ENCODE measurements at places on chromosomes 5 and 9.

- no peak overlapping the region for H3K4me3 ChIP-seq
- peaks cover 2% of the 10 kb centered on the region for H3K27me3 ChIP-seq
- H3K4me1 ChIP-seq, result no peaks in the 10 kb centered on the region
- no peaks in the 10 kb centered on the region for H3K36me3 ChIP-seq
Measured at GRCh38 chr9:110217656-110218099, 9.7 kb upstream of the C9orf152 start.

GRCh38 chr9:123548741-123549545, 192.9 kb downstream of the CRB2 start:
- peaks cover 24% of the 10 kb centered on the region for H3K4me1 ChIP-seq
- no peaks in the 10 kb centered on the region for H3K27me3 ChIP-seq
- no peak overlapping the region for H3K4me3 ChIP-seq

- H3K4me3 ChIP-seq, result no peak overlapping the region
- H3K27me3 ChIP-seq, result peaks cover 5% of the 10 kb centered on the region
- DNase-seq, result no peak
- H3K4me1 ChIP-seq, result no peaks in the 10 kb centered on the region
- H3K36me3 ChIP-seq, result no peaks in the 10 kb centered on the region
Measured at GRCh38 chr9:72327631-72328030, 37.4 kb downstream of the ZFAND5 start.

DNA sequence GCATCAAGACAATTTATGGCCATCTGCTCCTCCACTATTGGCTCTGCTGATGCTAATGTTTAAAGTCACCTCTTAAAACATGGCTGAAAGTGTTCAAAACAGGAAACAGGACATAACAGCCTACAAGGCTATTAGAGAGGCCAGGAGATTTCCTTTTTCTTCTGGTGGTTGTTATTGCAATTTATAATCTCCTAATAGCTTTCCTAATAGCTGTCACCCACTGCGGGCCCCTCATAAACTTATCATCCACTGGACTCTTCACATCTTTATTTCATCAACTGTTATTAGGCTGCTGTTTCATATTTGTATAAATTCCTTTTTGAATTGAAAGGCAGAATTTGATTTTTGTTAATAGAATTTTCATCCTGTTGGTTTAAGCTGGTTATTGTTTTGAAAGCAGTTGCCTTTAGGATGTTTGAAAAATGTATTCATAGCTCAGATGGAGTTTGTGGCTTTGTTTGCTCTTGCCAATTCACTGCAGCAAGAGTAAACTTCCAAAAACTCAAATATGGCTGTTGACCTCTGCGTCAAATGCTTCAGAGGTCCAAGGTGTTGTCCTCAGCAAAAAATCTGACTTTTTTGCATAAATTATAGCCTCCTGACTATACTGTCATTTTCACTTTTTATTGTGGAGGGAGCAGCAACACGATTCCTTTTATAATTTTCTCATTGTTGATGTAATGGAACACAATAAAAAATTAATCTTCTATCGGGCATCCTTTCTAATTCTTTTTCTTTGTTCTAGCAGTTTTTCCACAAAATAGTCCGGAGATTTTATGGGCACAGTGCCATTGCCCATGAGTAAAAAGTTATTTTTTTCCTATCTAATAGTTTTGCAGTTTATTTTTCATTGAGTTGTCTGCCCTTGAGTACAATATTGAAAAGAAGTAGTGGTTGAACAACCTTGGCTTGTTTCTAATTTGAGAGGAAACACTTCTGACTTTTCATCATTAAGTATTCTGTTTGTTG, 69.3 kb downstream of the MAT2B start:
- peaks cover 12% of the 10 kb centered on the region for H3K27me3 ChIP-seq
- no peaks in the 10 kb centered on the region for H3K4me1 ChIP-seq
- no peak overlapping the region for H3K4me3 ChIP-seq
- no peak for DNase-seq

GRCh38 chr5:116938488-116938887, 363.9 kb upstream of the SEMA6A start:
- no peaks in the 10 kb centered on the region for H3K27me3 ChIP-seq
- H3K36me3 ChIP-seq, result no peaks in the 10 kb centered on the region
- no peak overlapping the region for H3K4me3 ChIP-seq

DNA sequence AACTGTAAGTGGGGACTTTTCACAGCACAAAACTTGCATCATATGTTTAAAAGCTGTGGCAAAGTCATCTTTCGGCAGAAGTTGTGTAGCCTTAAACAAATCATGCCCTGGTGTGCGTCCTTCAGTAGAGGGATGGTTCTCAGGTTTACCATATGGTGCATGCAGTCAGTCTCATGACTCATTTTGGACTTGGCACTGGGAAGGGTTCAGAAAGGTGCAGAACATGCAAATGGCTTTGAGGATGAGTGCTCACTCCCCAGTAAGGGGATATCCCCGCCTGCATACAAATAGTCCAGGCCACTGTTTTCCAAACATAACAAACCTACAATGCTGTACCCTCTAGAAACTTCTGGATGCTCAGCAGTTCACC, 260.3 kb downstream of the NDUFS4 start:
- no peak overlapping the region for H3K27ac ChIP-seq
- no peak overlapping the region for H3K4me3 ChIP-seq
- no peaks in the 10 kb centered on the region for H3K36me3 ChIP-seq
- H3K27me3 ChIP-seq, result no peaks in the 10 kb centered on the region

- H3K4me1 ChIP-seq, result peaks cover 37% of the 10 kb centered on the region
- peaks cover 55% of the 10 kb centered on the region for H3K36me3 ChIP-seq
- DNase-seq, result no peak
- H3K27me3 ChIP-seq, result no peaks in the 10 kb centered on the region
- no peak overlapping the region for H3K27ac ChIP-seq
Measured at GRCh38 chr5:43137326-43137725, 16.6 kb downstream of the ZNF131 start.

DNA sequence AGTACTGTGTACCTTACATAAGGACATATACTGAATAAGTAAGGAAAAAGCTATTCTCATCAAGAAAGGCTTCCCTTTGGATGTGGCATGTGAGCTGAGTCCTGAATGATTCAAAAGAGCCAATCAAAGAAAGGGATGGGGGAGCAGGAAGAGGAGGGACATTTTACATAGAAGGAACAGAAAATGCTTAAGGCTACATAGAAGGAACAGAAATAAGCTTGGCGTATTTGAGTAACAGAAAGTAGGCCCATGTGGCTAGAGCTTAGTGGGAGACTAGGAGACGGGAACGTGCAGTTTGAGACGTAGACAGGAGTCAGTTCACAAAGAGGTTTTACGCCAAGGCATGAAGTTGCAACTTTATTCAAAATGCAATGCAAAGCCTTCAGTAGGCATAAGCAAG, 126.3 kb downstream of the CEMIP2 start:
- H3K4me1 ChIP-seq, result peaks cover 30% of the 10 kb centered on the region
- H3K36me3 ChIP-seq, result no peaks in the 10 kb centered on the region
- H3K27me3 ChIP-seq, result peaks cover 1% of the 10 kb centered on the region
- H3K4me3 ChIP-seq, result no peak overlapping the region
- H3K27ac ChIP-seq, result no peak overlapping the region

GRCh38 chr9:100056561-100056960, 42.2 kb downstream of the ERP44 start:
- H3K4me3 ChIP-seq, result no peak overlapping the region
- peaks cover 5% of the 10 kb centered on the region for H3K36me3 ChIP-seq
- H3K27me3 ChIP-seq, result no peaks in the 10 kb centered on the region
- H3K4me1 ChIP-seq, result peaks cover 3% of the 10 kb centered on the region

DNA sequence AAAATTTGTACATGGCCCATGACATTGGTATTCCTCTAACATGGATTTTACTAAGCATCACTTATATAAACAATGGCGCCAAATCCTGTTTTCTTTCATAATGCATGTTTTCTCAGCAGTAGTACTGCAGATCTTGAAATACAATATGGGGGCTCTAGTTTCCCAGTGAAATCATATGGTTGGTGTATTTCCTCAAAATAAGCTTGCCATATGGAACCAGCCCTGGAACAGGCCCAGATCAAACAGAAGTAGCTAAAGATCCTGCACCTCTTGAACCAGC, 163.9 kb downstream of the ZNF608 start:
- H3K27ac ChIP-seq, result no peak overlapping the region
- peaks cover 2% of the 10 kb centered on the region for H3K27me3 ChIP-seq
- no peak overlapping the region for H3K4me3 ChIP-seq

DNA sequence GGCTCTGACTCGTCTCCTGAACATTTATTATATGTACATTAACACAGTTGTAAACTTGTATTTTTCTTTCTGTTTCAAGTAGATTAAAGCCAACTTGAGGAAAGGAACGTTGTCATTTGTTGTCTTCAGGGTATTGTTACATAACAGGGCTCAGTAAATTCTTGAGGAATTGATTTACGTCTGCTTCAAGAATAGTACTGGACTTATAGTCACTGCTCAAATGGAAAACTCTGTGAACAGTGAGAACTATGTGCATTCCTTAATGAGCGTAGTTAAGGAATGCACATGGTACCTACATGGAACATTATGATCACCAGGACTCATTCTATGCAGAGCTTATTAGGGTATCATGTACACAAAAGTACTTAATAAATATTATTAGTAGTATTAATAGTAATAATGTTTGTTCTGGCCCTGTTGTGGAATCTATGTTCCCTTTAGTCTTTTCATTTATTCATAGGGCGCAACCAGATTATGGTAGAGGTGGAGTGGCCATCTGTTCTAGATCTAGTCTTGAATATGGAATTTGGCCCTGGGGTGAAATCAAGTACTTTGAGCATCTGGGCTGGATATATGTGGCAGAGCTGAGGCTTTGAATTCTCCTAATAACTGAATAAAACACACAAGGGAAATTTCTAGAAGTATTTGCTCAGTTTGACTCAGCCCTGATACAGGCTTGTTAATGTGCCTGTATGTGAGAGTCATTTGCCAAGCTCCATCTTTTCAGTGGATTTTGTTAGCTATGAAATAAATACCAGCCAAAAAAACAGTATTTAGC, 108.6 kb upstream of the SH3GL2 start:
- H3K27me3 ChIP-seq, result no peaks in the 10 kb centered on the region
- no peak overlapping the region for H3K27ac ChIP-seq
- H3K4me3 ChIP-seq, result no peak overlapping the region
- DNase-seq, result no peak

DNA sequence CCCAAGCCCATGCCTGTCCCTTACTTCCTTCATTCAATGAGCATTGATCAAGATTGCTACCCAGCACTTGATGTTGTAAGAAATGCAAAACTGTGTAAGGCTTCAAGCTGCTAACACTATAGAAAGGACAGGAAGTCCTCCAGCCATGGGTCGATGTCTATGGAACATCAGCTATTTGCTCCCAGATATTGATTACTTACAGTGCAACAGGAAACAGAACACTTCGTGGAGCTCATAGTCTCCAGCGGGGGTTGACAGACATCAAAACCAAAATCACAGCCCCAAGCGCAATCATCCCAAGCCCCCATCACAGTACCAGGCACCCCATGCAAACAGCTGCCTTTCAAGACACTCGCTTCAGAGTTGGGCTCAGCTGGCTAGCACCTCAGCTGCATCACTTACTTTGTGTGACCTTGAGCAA, 26.8 kb upstream of the DUSP1 start:
- no peak for DNase-seq
- H3K27me3 ChIP-seq, result no peaks in the 10 kb centered on the region
- H3K27ac ChIP-seq, result no peak overlapping the region
- H3K36me3 ChIP-seq, result no peaks in the 10 kb centered on the region

DNA sequence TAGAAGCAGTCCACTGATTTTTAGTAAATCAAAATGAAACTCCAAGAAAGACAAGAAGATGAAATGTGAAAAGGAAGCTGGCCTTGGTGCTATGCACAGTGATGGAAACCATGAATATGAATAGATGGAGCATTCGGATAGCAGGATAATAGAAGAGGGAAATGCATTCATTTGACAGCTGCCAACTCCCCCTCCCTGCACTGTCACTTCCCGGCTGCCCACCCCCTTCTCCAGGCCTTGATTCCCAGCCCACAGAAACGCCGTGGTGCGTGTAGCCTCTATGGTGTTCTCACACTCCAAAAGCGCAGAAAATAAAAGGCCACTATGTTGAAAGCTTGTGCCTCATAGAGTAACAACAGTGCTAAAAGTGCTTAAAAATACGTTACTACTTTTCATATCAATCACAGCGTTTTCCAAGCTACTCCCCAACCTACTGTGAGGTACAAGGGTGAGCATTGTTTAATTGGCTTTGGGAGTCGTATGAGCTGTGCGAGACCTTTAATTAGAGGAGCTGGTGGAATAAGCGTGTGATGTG, 26.1 kb upstream of the IFNK start:
- peaks cover under 1% of the 10 kb centered on the region for H3K36me3 ChIP-seq
- no peak overlapping the region for H3K27ac ChIP-seq
- no peak for DNase-seq
- peaks cover 5% of the 10 kb centered on the region for H3K27me3 ChIP-seq
- peaks cover 10% of the 10 kb centered on the region for H3K4me1 ChIP-seq
- no peak overlapping the region for H3K4me3 ChIP-seq

DNA sequence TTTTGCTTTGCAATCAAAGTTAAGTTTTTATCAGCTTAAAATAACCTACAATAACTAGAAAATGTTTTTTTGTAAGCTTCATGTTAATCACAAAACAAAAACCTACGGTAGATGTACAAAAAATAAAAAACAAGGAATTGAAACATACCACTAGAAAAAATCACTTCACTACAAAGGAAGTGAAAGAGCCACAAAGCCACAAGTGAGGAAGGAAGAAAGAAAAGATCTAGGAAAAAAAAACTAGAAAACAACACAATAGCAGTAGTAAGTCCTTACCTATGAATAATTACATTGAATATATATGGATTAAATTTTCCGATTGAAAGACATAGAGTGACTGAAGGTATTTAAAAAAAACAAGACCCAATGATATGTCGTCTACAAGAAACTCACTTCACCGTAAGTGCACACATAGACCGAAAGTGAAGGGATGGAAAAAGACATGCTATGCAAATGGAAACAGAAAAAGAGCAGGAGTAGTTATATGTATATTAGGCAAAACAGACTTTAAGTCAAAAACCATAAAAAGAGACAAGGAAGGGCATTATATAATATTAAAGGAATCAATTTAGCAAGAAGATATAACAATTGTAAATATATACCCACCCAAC, 13.4 kb upstream of the ZDHHC21 start:
- DNase-seq, result no peak
- H3K36me3 ChIP-seq, result peaks cover 10% of the 10 kb centered on the region
- H3K27me3 ChIP-seq, result peaks cover 17% of the 10 kb centered on the region

DNA sequence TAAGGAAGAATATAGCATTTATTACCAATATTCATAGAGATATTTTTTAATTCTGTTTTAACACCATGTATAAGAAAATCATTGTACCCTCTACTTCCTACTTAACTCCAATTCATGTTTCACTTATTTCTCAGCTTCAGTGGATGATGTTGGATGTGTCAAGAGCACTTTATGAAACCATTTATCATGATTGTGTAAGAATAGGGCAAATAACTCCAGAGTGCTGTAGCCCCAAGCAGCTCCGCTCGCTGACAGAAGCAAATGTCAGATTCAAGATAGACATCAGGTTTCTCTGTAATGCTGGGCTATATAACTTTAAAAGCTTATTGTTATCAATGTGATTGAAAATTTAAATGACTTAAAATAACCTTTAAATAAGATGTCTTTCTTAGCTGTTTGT, 50.4 kb downstream of the MAST4 start:
- no peak for DNase-seq
- H3K27me3 ChIP-seq, result peaks cover 10% of the 10 kb centered on the region
- H3K27ac ChIP-seq, result no peak overlapping the region
- H3K36me3 ChIP-seq, result no peaks in the 10 kb centered on the region

- H3K36me3 ChIP-seq, result peaks cover 1% of the 10 kb centered on the region
- no peaks in the 10 kb centered on the region for H3K27me3 ChIP-seq
- no peak overlapping the region for H3K27ac ChIP-seq
- no peak overlapping the region for H3K4me3 ChIP-seq
Measured at GRCh38 chr5:93723681-93724080, 17.7 kb downstream of the POU5F2 start.

GRCh38 chr9:108663422-108663821, 192.4 kb downstream of the ACTL7B start:
- H3K27me3 ChIP-seq, result no peaks in the 10 kb centered on the region
- peaks cover 1% of the 10 kb centered on the region for H3K36me3 ChIP-seq
- DNase-seq, result no peak
- no peak overlapping the region for H3K4me3 ChIP-seq
- no peaks in the 10 kb centered on the region for H3K4me1 ChIP-seq
